Brain (organoid and tissue), 16 donors: ENCODE measurements at places on chromosomes 11 and 22. TPM values are rescaled to one million over a fixed set of nuclear protein-coding genes. Genes with fewer than 3 reads are reported as not detected.

Gene TMEM135
- 5.7 TPM for polyA plus RNA-seq

Gene BTBD18
- not detected for polyA plus RNA-seq

Gene CECR2
- 6.8 TPM for polyA plus RNA-seq

Gene TTC17
- polyA plus RNA-seq, result 12.1 TPM

Gene GTF2H1
- polyA plus RNA-seq, result 6.5 TPM

Gene TPBGL
- 3.0 TPM for polyA plus RNA-seq

Gene PPFIA1
- polyA plus RNA-seq, result 27.5 TPM

Gene APBB1
- polyA plus RNA-seq, result 200 TPM

Gene MFRP
- not detected for polyA plus RNA-seq

Gene OTOG
- 1.3 TPM for polyA plus RNA-seq

Gene DCHS1
- polyA plus RNA-seq, result 23.4 TPM

Gene C1QTNF6
- polyA plus RNA-seq, result 4.9 TPM

Gene MUC5AC
- polyA plus RNA-seq, result not detected

Gene DNAJB7
- not detected for polyA plus RNA-seq

Gene MISFA
- not detected for polyA plus RNA-seq

Gene KRTAP5-1
- not detected for polyA plus RNA-seq

Gene SAA4
- not detected for polyA plus RNA-seq

Gene TREH
- not detected for polyA plus RNA-seq

Gene BCO2
- polyA plus RNA-seq, result 0.80 TPM

Gene OR5D16
- not detected for polyA plus RNA-seq

Gene SLC22A12
- polyA plus RNA-seq, result not detected

Gene PRAME
- polyA plus RNA-seq, result not detected

Gene HSPB2
- 4.3 TPM for polyA plus RNA-seq

Gene ZNF214
- 1.2 TPM for polyA plus RNA-seq

Gene FREY1
- polyA plus RNA-seq, result 0.49 TPM

Gene LARGE2
- 1.2 TPM for polyA plus RNA-seq

Gene C1QTNF5
- polyA plus RNA-seq, result 13.2 TPM
